ENCODE measurements at places on chromosomes 16 and 17. TPM values are rescaled to one million over a fixed set of nuclear protein-coding genes. Genes with fewer than 3 reads are reported as not detected.
A peak's percentile ranks its signal among the peaks of the same experiment; 100 is the strongest.

TLCD2 gene
- not detected for polyA plus RNA-seq

TMEM235 gene
- not detected for polyA plus RNA-seq

G6PC1 gene
- polyA plus RNA-seq, result not detected

ADGRG1 gene
- polyA plus RNA-seq, result 0.34 TPM

GRCh38 chr16:78353640-78354275 is 254.3 kb downstream of the WWOX start:
- DNase-seq, result no peak
- no peaks in the 10 kb centered on the region for H3K27me3 ChIP-seq
- no peaks in the 10 kb centered on the region for H3K4me1 ChIP-seq
- no peak overlapping the region for H3K27ac ChIP-seq

- peaks cover 4% of the 10 kb centered on the region for H3K27me3 ChIP-seq
- H3K4me3 ChIP-seq, result no peak overlapping the region
- DNase-seq, result no peak
- H3K36me3 ChIP-seq, result no peaks in the 10 kb centered on the region
- H3K4me1 ChIP-seq, result no peaks in the 10 kb centered on the region
Observed at GRCh38 chr17:13084420-13084819, 66.6 kb upstream of the ELAC2 start.

- no peak overlapping the region for H3K4me3 ChIP-seq
- DNase-seq, result no peak
- peaks cover 29% of the 10 kb centered on the region for H3K4me1 ChIP-seq
- H3K27ac ChIP-seq, result no peak overlapping the region
- H3K36me3 ChIP-seq, result peaks cover 10% of the 10 kb centered on the region
- no peaks in the 10 kb centered on the region for H3K27me3 ChIP-seq
Observed at GRCh38 chr16:11493531-11493929, 93.2 kb downstream of the LITAF start.

DNA sequence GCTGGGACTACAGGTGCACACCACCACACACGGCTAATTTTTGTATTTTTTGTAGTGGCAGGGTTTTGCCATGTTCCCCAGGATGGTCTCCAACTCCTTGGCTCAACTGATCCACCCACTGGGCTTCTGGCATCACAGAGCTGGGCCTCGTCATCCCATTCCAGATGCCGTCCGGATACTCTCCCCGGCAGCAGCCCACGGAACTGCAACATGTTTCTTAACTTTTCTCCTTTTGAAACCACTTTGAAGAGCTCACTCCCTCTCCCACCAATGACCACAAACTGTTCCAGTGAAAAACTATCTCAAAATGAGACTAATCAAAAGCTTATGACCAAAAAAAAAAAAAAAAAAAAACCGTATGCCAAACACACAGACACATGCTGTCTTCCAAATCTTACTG is 17.6 kb downstream of the PEMT start:
- H3K27me3 ChIP-seq, result no peaks in the 10 kb centered on the region
- no peak overlapping the region for H3K27ac ChIP-seq

DNA sequence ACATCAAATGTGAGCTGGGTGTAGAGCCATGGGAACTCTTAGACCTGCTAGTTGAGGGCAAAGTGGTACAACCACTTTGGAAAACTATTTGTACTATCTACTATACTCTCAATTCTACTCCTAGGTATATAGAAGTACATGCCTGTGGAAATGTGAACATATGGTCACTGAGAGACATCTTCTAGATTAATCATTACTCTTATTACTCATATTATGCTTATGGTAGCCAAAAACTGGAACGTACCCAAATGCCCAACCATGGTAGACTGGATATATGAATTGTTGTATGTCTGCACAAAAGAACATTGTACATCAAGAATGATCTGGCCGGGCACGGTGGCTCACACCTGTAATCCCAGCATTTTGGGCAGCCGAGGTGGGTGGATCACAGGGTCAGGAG is 2.7 kb downstream of the WDR45B start:
- no peaks in the 10 kb centered on the region for H3K27me3 ChIP-seq
- no peak overlapping the region for H3K27ac ChIP-seq
- peaks cover 42% of the 10 kb centered on the region for H3K4me1 ChIP-seq
- H3K4me3 ChIP-seq, result peak overlapping the region; percentile 85

Data from naive B cell (primary cell).